ENCODE measurements at places on chromosomes 16 and 17. TPM values are rescaled to one million over a fixed set of nuclear protein-coding genes. Genes with fewer than 3 reads are reported as not detected.

DNA sequence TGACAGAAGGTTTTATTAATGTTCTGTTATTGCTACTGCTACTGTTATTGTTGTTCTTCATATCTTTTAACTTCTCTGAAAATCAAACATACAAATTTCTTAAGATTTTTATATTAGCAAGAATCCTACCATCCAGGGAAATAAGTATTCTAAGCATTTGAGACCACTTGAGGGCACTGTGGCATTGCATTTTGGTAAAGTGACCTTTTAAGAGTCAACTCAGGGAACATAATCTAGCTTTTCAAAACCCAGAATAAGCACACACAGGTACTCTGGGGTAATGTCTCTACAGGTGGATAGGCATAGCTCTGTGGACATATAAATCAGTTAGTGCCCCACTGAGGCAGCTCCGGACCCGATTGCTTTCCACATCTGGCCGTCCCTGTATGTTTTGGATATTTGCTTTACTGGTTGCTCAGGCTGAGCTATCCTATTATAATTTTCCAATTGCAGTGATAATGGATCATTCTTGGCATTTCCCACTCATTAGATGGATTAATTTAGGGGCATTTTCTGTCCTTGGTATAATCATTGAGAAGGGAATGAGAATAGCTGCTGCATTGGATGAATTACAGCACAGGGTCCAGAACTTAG, 1425.1 kb upstream of the CDH8 start:
- H3K27me3 ChIP-seq, result no peaks in the 10 kb centered on the region
- H3K4me3 ChIP-seq, result no peak overlapping the region
- no peaks in the 10 kb centered on the region for H3K4me1 ChIP-seq
- DNase-seq, result no peak
- no peak overlapping the region for H3K27ac ChIP-seq

DNA sequence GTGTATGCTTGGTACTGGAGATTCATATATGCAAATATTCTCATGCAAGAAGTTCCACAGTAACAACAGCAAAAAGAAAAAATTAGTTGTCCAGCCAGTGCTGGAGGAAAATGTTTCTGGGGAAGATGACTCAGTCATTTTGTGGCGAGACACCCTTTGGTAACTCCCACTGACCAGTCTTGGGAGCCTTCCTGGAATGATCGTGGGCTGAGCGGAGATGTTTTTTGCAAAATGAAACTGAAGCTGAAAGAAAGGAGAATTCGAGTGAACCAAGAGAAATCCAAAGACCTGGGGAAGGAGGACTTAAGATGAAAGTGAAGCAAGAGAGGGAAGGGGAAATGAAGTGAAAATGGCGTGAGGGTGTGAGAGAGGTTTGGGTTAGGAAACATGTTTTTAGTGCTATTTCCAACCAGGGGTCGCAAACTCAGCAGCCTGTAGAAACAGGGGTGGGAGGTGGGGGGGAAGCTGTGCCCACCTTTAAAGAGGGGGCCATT, 5.2 kb downstream of the ITPRIPL2 start:
- H3K27me3 ChIP-seq, result no peaks in the 10 kb centered on the region
- no peak for DNase-seq
- no peaks in the 10 kb centered on the region for H3K36me3 ChIP-seq
- H3K4me1 ChIP-seq, result peaks cover 88% of the 10 kb centered on the region
- H3K4me3 ChIP-seq, result peak overlapping the region; percentile 34

GRCh38 chr16:88390735-88391134, 8.0 kb downstream of the ZNF469 start:
- DNase-seq, result no peak
- no peaks in the 10 kb centered on the region for H3K27me3 ChIP-seq
- H3K36me3 ChIP-seq, result no peaks in the 10 kb centered on the region

GRCh38 chr17:38748892-38749222, 721 bp upstream of the PCGF2 start:
- DNase-seq, result no peak
- peak overlapping the region; percentile 83 for H3K27ac ChIP-seq
- H3K4me3 ChIP-seq, result peak overlapping the region; percentile 65
- no peaks in the 10 kb centered on the region for H3K27me3 ChIP-seq

- H3K27me3 ChIP-seq, result no peaks in the 10 kb centered on the region
- peak overlapping the region; percentile 21 for H3K4me3 ChIP-seq
- no peaks in the 10 kb centered on the region for H3K36me3 ChIP-seq
- H3K27ac ChIP-seq, result no peak overlapping the region
- no peak for DNase-seq
Measured at GRCh38 chr17:73552300-73553048, 91.8 kb downstream of the SDK2 start.

The TP53TG3 gene
- total RNA-seq, result not detected

The COQ9 gene
- total RNA-seq, result 37.6 TPM

DNA sequence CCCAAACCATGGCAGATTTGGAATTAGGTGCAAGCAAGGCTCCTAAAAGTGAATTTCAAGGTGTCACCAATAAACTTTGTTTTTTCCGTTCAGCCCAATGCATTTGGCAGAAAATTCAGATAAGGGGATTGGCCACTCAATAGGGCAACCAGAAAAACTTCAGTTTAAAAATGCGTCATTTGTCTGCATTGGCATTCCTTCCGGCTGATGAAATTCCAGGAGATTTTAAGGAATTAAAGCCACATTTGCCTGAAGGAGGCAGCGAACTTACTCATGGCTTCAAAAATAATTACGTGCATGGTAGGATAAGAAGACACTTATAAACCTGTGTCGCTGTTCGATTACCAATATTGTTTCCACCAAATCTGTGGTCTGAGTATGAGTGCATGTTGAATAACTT, 151.9 kb downstream of the SALL1 start:
- H3K27me3 ChIP-seq, result no peaks in the 10 kb centered on the region
- DNase-seq, result no peak
- H3K36me3 ChIP-seq, result no peaks in the 10 kb centered on the region
- H3K4me1 ChIP-seq, result no peaks in the 10 kb centered on the region
- no peak overlapping the region for H3K4me3 ChIP-seq

DNA sequence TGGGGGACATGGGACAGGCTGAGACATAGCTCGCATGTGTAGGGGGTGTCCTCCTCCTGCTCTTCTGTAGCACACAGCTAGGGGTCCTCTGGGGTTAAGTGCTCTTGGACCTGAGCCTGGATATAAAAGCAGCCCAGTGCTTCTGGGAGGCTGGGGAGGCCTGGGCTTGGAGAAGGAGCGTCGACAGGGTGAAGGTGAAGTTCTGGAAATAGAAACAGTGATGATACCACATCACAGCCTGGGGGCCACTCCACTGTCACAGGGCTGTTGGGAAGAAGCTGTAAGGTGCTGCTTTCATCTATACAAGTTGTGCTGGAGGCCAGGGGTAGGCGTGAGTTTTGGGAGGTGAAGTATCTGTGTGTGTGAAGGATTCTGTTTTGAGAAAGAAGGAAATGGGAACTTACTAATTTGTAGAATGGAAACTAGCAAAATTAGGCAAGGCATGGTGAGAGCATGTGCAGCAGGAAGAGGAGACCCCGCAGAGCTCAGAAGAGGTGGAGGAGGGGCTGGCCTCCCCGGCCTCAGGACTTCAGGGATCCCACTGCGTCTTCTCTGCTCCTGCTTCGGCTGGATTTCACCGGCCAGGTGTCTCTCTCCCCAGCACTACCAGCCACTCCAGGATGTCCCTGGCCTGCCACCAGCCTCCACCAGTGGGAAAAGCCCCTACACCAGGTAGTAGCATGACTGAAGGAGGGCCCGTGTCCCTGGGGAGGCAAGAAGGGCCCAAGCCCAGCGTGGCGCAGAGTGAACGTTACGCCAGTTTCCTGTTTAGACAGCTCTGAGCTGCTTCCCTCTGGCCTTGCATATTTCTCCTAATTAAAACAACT, 19.4 kb downstream of the PLCG2 start:
- no peak overlapping the region for H3K4me3 ChIP-seq
- no peaks in the 10 kb centered on the region for H3K27me3 ChIP-seq
- no peaks in the 10 kb centered on the region for H3K4me1 ChIP-seq
- DNase-seq, result no peak

- H3K27me3 ChIP-seq, result no peaks in the 10 kb centered on the region
- H3K27ac ChIP-seq, result peak overlapping the region; percentile 72
- H3K4me1 ChIP-seq, result peaks cover 30% of the 10 kb centered on the region
- no peak overlapping the region for H3K4me3 ChIP-seq
- no peaks in the 10 kb centered on the region for H3K36me3 ChIP-seq
- no peak for DNase-seq
Measured at GRCh38 chr16:69727916-69728270, 1.5 kb upstream of the NQO1 start.

The DNAH3 gene
- 0.25 TPM for total RNA-seq

DNA sequence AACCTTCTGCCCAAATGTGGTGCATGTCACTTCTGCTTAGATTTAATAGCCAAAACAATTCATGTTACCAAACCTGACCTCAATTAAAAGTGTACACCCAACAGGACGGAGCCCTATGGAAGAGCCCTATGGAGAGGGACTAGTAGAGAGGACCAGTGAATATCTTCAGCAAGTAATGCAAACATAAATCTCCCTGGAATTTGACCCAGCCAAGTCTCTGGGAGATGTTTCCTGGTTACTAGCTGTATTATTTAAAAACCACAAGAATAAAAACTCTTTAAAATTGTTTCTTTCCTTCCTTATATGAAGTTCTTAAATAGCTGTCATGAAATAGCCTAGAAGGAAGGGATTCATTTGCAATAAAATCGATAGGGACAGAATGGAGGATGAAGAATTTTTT, 255.8 kb downstream of the CDH11 start:
- H3K4me3 ChIP-seq, result no peak overlapping the region
- no peaks in the 10 kb centered on the region for H3K27me3 ChIP-seq
- H3K36me3 ChIP-seq, result no peaks in the 10 kb centered on the region
- no peaks in the 10 kb centered on the region for H3K4me1 ChIP-seq
- no peak for DNase-seq

The CFAP97D1 gene
- total RNA-seq, result not detected

DNA sequence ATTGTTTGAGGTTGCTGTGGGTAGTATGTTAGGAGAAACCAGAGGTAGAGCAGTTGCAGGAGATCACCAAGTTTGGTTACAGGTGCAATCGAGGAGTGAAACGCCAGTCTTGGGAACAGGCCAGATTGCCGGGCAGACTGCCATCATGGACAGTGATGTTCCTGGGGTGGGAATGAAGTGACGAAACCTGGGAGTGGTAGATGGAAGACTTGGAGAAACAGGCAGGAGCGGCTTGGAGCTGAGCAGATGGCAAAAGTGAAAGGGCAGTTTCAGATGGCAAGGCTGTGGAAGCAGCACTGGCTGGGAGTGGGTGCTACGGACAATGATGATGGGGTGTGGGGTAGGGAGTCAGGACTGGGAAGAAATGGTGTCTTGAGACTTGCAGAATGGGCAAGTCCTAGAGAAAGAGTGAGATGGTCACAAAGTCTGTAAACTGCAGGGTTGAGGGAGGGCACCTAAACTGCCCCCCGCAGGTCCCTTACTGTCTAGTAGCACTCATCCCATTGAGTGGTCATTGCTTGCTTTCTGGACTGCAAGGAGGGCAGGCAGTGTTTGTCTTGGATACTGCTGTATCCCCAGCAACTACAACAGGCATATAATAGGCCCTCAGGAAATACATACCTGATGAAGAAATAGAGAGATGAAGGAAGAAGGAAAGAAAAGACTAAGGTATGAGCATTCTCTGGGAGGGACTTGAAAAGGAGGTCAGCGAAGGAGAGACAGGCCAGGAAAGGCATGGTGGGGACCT, 29.5 kb upstream of the ULK2 start:
- H3K27me3 ChIP-seq, result no peaks in the 10 kb centered on the region
- DNase-seq, result no peak
- H3K27ac ChIP-seq, result peak overlapping the region; percentile 27

- H3K27ac ChIP-seq, result no peak overlapping the region
- no peaks in the 10 kb centered on the region for H3K27me3 ChIP-seq
- H3K36me3 ChIP-seq, result peaks cover 2% of the 10 kb centered on the region
- peaks cover 57% of the 10 kb centered on the region for H3K4me1 ChIP-seq
Measured at GRCh38 chr17:39671651-39672521, 3.6 kb downstream of the PNMT start.

The LRRC45 gene
- total RNA-seq, result 14.0 TPM

DNA sequence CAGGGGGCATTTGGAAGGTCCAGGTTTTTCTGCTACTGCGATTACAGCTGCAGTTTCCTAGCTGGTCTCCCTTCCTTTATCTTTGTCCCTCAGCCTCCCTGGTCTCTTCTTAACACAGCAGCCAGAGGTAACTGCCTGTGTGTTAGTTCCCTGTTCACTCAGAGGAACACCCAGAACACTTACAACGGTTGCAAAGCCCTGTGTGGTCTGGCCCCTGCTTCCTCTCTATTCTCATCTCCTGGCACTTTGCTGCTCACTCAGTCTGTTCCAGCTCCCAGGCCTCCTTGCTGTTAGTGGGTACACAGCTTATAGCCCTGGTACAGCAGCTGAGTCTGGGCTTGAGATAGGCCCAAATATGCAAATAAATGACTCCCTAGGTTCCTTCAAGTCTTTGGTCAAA, 16.4 kb downstream of the NTN1 start:
- no peak overlapping the region for H3K27ac ChIP-seq
- no peaks in the 10 kb centered on the region for H3K36me3 ChIP-seq
- no peaks in the 10 kb centered on the region for H3K27me3 ChIP-seq
- peak; percentile 69 for DNase-seq
- H3K4me3 ChIP-seq, result no peak overlapping the region

- no peaks in the 10 kb centered on the region for H3K4me1 ChIP-seq
- no peak overlapping the region for H3K27ac ChIP-seq
- no peak overlapping the region for H3K4me3 ChIP-seq
Measured at GRCh38 chr16:1746693-1747195, 24.6 kb downstream of the NME3 start.

The GP1BA gene
- not detected for total RNA-seq

DNA sequence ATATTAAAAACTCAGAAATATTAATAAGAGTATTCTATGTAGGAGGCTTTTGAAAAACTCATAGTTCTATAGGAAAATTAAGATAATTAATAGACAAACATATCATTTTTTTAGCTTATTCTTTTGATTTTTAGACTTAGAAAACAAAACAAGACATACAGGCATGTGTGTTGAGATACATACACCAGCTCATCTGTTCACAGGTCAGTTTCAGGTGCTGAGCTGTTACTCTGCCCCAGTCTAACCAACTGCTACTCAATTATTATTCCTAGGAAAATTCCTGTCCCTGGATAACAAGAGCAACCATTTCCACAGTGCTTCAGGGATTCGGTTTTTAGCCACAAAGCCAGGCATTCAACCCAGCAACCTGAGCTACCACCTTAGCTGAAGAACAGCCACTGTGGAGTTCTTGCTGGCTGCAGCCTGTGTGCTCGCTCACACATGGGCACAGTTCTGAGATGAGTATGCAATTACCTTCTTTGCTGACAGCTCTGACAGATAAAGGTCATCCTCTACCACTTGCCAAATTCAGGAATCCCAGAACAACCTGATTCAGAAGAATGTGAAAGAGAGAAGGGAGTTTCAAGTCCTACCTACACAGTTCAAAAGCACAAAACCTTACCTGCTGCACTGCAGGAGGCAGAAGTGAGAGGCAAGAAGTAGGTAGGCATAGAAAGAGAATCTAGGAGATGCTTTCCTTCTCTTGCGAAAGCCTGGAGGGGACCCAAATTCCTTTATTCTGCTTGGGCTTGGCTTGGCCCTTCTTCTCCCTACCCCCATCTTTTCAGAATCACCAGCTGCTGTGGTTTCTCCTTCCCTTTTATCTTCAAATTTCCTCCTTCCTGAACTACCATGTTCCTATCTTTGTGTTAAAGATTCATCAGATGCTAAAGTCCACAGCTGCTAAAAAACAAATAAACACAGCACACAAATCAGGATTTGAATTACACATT, 62.7 kb downstream of the TEX2 start:
- H3K27ac ChIP-seq, result no peak overlapping the region
- no peak overlapping the region for H3K4me3 ChIP-seq
- H3K36me3 ChIP-seq, result no peaks in the 10 kb centered on the region
- no peak for DNase-seq

The CD7 gene
- total RNA-seq, result 5.2 TPM

GRCh38 chr16:9177861-9178260, 86.4 kb downstream of the HAPSTR1 start:
- H3K27me3 ChIP-seq, result no peaks in the 10 kb centered on the region
- no peak for DNase-seq
- H3K4me3 ChIP-seq, result no peak overlapping the region
- no peaks in the 10 kb centered on the region for H3K4me1 ChIP-seq
